Esophagus squamous epithelium (tissue), 5 donors: ENCODE measurements at places on chromosomes 6 and 20.

GRCh38 chr6:135195041-135195440 lies 13.9 kb downstream of the MYB start:
- no peak for DNase-seq

DNA sequence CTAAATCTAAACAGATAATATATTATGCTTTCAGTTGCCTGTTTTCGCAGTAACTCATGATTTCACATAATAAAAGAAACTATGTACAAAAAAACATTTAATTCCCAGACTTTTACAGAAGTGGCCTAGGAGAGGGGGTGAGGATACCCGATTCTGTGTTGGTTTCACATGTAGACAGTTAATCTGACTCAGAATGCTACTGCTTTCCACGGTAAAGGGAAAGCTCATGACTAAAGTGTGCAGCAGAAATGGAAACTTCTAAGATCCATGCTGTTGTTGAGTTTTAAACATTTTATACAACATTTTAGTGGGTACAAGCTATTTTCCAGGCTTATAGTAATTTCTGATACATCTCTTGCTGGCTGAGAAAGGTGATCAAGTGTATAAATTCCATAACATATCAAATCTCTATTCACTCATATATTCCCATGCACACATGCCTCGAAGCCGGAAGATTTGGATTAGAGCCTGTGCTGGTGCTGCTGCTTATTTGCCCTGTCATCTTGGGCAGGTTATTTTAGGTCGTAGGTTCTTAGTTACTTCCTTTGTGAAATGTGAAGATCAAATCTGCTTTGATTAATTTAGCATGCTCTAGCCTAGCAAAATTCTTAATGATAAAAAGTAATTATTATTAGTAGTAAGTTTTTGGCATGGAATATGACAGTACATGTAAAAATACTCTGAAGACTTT lies 896.7 kb upstream of the MAP3K7 start:
- no peak for DNase-seq

- no peak for DNase-seq
These were observed 207.2 kb upstream of the ECI2 start for GRCh38 chr6:4342407-4343137.

DNA sequence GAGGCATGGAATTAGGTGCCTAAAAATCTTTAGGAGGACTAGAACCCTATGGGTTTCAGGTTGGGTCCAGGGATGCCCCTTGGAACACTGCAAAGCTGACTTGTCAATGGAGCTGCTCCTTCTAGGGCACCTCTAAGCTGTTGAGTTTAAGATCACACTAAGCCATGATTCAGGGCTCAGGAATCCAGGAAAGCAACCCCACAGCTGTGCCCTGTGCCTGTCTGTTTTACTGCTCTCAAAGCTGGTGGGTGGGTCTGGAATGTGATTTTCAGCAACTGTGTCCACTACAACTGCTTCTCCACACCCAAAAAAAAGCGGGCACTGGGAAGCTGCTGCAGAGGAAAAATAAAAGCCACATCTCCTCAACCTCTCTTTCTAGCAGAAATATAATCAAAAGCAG lies 310.4 kb upstream of the MOCS1 start:
- no peak for DNase-seq

- DNase-seq = no peak
These were observed 100.1 kb downstream of the MYB start for GRCh38 chr6:135281227-135281626.

DNA sequence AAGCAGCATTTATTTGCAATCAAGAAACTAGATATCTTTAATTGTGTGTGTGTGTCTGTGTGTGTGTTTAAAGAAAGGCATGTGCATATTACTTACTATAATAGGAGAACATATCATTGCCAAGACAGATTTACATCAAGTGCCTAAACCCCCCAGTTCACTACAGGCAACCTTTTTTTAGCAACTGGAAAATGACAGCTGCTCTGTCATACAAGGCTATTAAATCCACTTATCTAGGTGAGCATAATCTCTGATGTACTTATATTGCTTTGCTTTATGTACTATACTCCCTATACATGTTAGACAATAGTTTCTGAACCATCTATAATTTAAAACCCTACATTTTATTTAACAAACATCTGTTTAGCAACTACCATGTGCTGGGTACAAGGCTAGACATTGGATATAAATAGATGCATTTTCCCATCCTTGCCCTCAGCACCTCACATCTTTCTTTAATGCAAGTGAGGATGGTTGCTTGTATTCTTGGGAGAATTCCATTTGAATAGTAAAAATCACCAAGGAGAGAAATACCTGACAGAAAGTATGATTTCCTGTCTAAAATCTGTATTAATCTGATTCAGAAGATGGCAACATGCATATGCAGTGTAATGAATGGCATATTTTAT lies 398.3 kb downstream of the LAMA2 start:
- DNase-seq = no peak

GRCh38 chr6:63609231-63609630 lies 26.4 kb upstream of the PHF3 start:
- DNase-seq = no peak

- DNase-seq = no peak
These were observed 70.4 kb upstream of the KCNG1 start for GRCh38 chr20:51093240-51093763.

DNA sequence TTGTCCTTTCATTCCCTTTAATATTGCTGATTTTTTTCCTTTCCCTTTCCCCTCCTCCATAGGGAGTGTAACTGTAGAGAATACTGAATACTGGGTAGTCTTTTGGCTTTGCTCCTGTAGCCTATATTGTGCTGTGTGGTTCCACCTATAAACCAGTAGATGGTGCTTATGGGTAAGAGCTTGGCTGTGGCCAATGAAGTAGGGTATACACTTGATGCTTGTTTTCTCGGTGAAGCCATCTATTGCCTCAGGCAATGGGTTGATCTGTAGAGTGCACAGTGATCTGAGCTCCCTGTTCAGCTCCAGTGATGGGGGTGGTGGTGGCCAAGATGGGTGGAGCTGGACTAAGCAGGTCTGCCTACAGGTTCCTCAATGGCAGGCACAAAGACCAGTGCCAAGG lies 203.3 kb upstream of the IMPG1 start:
- DNase-seq = no peak

DNA sequence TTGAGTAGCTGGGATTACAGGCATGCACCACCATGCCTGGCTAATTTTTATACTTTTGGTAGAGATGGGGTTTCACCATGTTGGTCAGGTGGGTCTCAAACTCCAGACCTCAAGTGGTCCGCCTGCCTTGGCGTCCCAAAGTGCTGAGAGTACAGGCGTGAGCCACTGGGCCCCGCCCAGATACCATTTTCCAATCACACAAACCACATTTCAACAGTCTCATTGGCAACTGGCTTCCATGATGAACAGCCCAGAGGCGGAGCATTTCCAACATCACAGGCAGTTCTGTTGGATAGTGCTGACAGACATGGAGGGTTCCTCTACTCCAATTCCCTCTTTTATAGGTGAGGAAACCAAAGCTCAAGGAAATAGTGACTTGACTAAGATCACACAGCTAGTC lies 43.9 kb upstream of the PLCB4 start:
- DNase-seq = no peak

DNA sequence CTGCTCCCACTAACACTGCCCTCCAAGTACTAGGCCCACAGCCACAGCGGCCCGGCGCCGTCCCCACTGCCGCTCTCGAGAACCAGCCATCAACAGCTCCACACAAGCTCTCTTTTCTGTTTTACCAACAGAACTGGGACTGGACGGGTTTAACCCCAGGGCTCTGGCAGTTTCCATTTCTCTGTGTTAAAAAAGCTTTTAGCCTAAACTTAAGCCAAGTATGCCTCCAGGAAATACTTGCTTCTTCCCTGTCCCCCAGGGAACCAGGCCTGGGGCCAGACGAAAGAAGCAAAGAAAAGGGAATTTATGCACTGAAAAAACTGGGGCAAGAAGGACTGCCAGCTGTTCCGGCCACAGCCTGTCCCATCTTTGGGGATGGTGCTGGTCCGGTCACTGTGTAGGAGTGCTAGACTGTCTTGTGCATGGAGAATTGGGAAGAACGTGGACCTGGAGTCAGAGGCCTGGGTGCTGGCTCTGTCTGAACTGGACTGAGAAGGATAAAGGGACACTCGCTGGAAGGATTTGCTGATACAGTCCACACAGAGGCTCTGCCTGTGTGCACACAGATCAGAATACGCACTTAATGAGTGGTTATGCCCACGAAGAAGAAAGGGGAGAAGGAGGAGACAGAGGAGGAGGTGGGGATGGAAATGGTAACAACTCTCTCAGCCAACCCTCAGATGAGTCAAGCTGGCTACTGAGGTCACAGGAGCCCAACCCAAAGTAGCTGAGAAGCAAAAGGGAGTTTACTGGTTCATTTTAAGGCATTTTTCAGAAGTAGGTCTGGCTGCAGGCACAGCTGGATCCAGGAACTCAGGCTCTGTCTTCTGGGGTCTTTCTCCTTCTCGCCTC lies 254.4 kb upstream of the PMEPA1 start:
- no peak for DNase-seq

- no peak for DNase-seq
These were observed 34.5 kb upstream of the FERMT1 start for GRCh38 chr20:6157345-6157744.

- no peak for DNase-seq
These were observed 311.9 kb upstream of the EPHA7 start for GRCh38 chr6:93731306-93731705.

DNA sequence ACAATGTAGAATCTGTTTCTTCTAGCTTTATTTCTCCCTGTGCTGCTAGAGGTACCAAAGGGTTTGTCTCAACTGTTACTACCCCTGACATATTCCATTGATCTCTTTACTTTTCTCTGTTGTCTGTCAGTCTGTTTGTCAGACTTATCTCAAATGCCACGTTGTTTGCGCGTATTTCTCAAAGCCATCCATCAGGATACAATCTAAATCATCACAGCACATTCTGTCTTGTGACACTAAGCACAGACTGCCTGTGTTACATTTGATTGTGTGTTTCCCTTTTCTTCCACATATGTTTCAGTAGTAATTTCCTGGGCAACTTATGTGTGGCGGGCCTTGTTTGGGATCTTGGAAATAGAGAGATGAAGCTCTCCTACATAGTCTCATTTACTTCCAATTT lies 30.2 kb upstream of the SERINC3 start:
- DNase-seq = no peak

DNA sequence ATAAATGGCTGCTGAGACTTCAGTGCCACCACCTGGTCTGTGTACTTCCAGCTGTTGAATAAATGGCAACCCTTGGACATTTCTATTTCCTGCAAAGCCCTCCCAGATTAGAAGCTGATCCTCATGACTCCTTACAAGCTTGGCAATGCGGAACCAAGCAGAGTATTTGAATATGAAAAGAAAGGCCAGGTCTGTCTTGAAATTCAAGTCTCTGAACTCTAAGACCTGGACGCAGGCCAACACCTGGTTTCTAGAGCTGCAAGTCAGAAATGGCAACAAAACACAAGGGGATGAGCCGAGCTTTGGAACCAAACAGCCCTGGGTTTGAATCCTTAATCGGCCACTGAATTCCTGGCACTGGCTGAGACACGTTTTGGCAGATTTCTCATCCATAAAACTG lies 353.4 kb downstream of the PTPRT start:
- DNase-seq = no peak

DNA sequence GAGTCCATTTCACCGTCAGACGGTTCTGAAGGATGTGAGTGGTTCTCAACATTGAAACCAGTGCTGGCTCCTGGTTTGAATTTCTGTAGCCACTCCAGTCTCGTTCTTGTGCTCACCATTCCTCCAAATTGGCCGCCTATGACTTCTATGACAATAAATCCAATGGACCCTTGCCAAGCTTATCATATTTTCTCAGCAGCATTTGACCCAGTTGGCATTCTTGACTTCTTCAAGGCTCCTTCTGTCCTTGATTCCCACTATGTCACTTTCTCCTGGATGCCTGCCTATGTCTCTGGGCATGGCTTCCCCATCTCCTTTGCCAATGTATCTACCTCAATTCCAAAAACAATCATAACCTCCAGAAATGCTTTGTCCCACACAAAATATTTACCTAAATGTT lies 756.0 kb upstream of the NRSN1 start:
- no peak for DNase-seq

- DNase-seq = no peak
These were observed 4.0 kb downstream of the GJA1 start for GRCh38 chr6:121439475-121439874.

DNA sequence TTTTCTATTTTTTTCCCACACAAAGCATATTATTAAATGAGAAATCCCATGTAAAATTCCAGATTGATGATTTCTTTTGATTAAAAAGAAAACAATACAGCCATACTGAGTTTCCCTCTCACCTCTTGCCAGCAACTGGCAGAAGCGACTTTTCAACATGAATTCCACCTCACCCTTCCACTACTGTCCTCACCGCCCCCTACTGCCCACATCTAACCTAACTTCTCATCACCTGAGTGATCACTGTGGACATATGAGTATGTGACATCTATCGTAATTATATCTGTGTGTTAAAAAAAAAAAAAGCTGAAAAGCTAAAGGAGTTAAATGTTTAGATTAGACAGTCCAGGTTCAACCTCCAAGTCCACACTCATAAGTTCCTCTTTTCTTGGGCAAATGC lies 528.6 kb downstream of the PRKN start:
- DNase-seq = no peak

- no peak for DNase-seq
These were observed 24.0 kb upstream of the CLIC5 start for GRCh38 chr6:46039646-46040045.

GRCh38 chr6:42239333-42239732 lies 21.7 kb upstream of the MRPS10 start:
- DNase-seq = no peak

- DNase-seq = no peak
These were observed 39.7 kb downstream of the TRMT11 start for GRCh38 chr6:126026001-126026400.

DNA sequence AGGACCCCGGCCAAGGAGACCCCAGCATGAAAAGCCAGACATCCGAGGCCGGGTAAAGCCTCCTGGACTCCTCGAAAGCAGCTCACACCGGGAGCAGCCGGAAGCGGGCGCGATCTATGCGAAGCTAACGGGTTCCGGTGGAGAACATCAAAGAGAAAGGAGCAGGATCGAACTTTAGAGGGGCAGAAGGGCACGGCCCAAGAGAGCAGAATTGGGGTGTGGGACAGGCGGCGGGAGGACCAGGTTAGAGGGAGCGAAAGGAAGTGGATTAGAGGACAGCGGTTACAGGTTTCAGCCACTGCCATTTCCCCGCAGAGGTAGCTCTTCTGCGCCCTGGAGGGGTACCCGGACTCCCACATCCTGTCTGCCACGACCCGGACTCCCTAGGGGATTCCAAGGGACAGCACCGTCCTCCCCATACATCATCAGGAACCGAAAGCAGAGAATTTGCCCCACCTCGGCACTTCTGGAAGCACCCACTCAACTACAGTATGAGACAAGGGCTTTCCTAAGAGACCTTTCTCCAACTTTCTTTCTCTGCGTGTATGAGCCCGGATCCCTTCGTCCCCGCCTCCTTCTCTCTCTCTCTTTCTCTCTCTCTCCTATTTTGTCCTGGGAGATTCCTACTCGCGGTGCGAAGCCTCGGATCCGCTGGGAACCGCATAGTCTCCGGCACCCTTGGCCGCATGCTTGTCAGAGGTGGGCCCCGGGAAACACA lies 507 bp upstream of the VGLL2 start:
- DNase-seq = no peak

- DNase-seq = no peak
These were observed 388.4 kb downstream of the BTBD3 start for GRCh38 chr20:12306107-12306506.
